ENCODE measurements at places on chromosomes 2 and 18. TPM values are rescaled to one million over a fixed set of nuclear protein-coding genes. Genes with fewer than 3 reads are reported as not detected.

DNA sequence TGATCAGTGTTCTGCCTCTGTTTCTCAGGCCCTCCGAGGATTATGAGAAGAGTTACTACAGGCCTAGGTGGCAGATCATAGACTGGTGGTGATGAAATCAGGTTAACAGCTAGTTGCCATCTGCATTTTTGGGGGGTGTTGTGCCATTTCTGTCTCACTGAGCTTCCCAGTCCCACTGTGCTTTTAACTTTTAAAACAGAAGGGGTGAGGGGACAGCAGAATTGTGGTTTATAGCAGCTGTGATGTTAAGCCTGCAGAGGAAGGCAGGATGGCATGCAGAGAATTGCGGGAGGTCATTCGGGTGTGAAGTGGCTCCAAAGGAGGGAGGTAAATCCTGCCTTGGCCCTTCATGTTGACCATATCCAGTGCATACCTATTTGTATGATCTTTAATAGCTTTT lies 5.0 kb downstream of the CAB39 start:
- no peak for DNase-seq

- no peak for DNase-seq
Measured at GRCh38 chr2:117801826-117802225, 12.7 kb upstream of the DDX18 start.

DNA sequence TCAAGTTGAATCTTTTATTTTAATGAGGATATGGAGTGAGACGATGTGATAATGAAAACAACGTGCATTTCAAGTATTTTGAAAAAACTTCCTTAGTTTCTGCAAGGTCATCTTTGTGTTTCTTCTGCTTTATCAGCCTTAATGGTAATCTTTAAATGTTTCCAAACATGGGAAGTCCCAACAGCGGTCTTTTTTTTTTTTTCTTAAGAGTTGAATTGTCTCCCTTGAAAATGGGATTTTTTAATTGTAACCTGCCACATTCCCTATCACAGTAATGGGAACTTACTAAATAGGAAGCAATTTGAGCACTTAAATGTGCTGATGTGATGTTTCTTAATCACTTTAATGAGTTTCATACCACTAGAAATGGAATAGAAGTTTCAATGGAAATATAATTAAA lies 45.8 kb downstream of the ATIC start:
- DNase-seq = no peak

DNA sequence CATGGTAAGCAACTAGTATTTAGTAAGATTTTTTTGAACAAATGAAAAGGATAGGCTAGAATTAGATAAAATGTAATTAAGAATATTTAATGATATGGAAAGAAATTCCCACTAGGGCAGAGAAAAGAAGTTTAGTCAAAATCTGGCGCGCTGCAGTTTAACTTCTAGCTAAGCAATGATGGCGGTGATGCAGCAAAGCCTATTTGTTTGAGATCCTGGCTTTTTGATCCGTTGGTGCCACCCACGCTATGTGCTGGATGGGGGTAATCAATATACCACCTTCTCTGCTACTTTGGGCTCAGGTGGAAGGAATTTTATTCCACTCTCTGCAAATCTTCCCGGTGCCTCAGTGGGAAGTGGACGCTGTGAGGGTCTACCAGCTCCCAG lies 421 bp upstream of the FAM171B start:
- no peak for DNase-seq

- DNase-seq = no peak
Measured at GRCh38 chr2:604854-605524, 72.2 kb downstream of the TMEM18 start.

Gene EML6
- 6.0 TPM for total RNA-seq

Gene PSMA8
- total RNA-seq = not detected

- DNase-seq = no peak
Measured at GRCh38 chr2:216134958-216135541, 25.9 kb downstream of the XRCC5 start.

Gene CCDC88A
- 18.2 TPM for total RNA-seq

- no peak for DNase-seq
Measured at GRCh38 chr2:6474161-6475140, 391.3 kb downstream of the CMPK2 start.

- DNase-seq = no peak
Measured at GRCh38 chr2:65913813-65914212, 481.4 kb upstream of the SPRED2 start.

GRCh38 chr18:45169610-45170009 lies 445.7 kb upstream of the SLC14A2 start:
- DNase-seq = no peak

Gene DUSP19
- total RNA-seq = 1.5 TPM

- DNase-seq = no peak
Measured at GRCh38 chr2:84175340-84175739, 283.7 kb downstream of the SUCLG1 start.

DNA sequence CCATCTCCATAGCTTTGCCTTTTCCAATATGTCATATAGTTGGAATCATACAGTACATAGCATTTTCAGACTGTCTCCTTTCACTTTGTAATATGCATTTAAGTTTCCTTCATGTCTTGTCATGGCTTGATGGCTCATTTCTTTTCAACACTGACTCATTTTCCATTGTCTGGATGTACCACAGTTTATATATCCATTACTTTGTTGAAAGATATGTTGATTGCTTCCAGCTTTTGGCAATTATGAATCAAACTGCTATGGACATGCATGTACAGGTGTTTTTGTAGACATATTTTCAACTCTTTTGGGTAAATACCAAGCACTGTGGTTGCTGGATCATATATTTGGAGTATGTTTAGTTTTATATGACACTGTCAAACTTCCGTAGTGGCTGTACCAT lies 26.3 kb downstream of the ACSL3 start:
- no peak for DNase-seq

DNA sequence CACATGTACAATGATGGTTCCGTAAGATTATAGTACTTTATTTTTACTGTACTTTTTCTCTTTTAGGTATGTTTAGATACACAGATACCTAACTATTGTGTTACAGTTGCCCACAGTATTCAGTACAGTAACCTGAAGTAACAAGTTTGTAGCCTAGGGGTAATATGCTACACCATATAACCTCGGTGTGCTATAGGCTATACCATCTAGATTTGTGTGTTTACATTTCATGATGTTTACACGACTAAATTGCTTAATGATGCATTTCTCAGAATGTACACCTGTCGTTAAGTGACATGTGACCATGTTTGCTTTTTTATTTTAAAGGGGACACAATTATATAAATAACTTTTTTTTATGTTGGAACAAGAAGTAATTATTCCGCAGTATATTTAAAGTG lies 34.5 kb downstream of the PIK3C3 start:
- DNase-seq = no peak

Gene GRHL1
- 1.5 TPM for total RNA-seq

Gene C2orf81
- total RNA-seq = 2.3 TPM

DNA sequence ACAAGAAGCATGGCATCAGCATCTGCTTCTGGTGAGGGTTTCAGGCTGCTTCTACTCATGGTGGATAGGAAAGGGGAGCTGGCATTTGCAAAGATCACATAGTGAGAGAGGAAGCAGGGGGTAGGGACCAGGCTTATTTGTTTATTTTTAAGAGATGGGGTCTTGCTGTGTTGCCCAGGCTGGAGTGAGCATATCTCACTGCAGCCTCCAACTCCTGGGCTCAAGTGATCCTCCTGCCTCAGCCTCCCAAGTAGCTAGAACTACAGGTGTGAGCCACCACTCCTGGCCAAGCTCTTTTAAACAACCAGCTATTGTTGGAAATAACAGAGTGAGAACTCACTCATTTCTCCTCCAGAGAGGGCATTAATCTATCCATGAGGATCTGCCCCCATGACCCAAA lies 269.4 kb upstream of the FBXO11 start:
- DNase-seq = no peak

Gene SELENOI
- total RNA-seq = 66.0 TPM

Gene IGFBP5
- 93.1 TPM for total RNA-seq

- no peak for DNase-seq
Measured at GRCh38 chr2:150047620-150048222, 439.7 kb downstream of the RND3 start.

DNA sequence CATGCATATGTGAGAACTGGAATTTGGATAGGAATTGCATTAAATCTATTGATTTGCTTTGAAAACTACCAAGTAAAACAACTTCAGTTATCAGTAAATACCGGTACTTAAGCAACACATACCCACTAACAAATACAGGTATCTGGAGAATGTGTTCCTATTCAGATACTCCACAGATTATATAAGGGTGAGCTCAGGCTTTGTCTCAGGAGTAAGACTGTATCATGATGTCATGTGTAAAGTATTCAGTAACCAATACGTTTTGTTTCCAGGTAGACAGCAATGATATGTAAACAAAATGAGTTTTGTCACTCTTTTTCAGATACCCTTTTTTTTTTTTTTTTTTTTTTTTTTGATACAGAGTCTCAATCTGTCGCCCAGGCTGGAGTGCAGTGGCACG lies 74.8 kb downstream of the DSC3 start:
- no peak for DNase-seq

- DNase-seq = no peak
Measured at GRCh38 chr2:142849820-142850219, 27.6 kb upstream of the KYNU start.

DNA sequence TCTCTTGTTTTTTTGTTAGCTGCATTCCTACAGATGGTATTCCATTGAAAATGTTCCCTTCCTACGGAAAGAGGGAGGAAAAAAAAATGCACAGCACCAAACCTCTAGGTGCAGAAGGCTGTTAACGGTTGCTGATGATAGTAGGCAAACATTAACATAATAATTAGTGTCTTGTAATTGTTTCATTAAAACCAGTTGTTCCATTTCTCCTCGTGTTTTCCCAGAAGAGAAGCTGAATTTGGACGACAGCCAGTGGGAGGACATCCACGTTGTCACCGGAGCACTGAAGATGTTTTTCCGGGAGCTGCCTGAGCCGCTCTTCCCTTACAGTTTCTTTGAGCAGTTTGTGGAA lies 494.7 kb downstream of the ARHGAP15 start:
- no peak for DNase-seq

Gene CLASP1
- 68.0 TPM for total RNA-seq

DNA sequence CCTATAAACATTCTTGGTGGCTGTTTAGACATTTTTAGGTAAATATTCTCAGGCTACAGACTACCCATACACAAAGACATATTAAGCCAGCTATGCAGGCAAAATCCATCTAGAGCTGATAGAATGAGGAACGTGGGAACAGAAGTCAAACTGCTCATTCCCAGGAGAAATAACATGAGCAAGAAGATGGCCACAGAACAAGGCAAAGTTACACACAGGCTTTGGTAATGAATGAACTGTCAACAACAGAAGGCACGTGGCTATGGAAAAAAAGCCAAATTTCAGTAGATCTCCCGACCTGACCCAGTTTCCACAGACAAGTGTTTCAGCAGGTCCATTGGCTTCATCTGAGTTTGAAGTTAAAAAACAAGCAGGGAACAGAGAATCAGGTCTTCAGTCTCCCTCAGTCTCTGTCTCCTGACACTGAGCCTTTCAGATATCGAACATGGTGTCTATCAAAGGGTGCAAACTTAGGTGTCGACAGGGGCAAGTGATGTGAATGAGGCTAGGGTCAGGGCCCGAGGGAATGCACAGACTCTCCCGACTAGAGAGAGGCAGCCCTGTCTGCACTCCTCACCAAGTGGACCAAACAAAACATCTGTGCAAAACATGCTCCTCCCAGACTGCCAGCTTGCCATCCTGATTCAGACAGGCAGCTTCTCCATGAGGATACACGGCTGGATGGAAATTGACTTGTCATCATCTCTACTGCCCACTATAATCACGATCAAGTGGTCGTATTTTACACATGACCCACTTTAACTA lies 25.9 kb downstream of the SIGLEC15 start:
- DNase-seq = no peak

Gene TCF4
- 190 TPM for total RNA-seq

- no peak for DNase-seq
Measured at GRCh38 chr2:12106440-12107080, 360.1 kb downstream of the LPIN1 start.

- no peak for DNase-seq
Measured at GRCh38 chr2:238821391-238821790, 26.5 kb upstream of the TWIST2 start.

GRCh38 chr2:135258193-135258592 lies 206.1 kb downstream of the RAB3GAP1 start:
- no peak for DNase-seq

Gene VAPA
- 209 TPM for total RNA-seq

Gene INPP5D
- 33.9 TPM for total RNA-seq

Gene CCDC85A
- total RNA-seq = not detected

GRCh38 chr18:26804519-26804918 lies 61.0 kb downstream of the AQP4 start:
- DNase-seq = no peak

Gene ASXL2
- total RNA-seq = 17.0 TPM

Gene L3MBTL4
- 6.5 TPM for total RNA-seq

- DNase-seq = no peak
Measured at GRCh38 chr2:31739161-31739560, 158.4 kb upstream of the SRD5A2 start.

Gene SLC4A3
- 8.1 TPM for total RNA-seq

- no peak for DNase-seq
Measured at GRCh38 chr2:84805250-84805958, 75.5 kb downstream of the TRABD2A start.

Gene EFEMP1
- 16.3 TPM for total RNA-seq

Gene MBD2
- total RNA-seq = 28.4 TPM

Gene GRB14
- total RNA-seq = 2.6 TPM

GRCh38 chr2:3414133-3414860 lies 34.8 kb downstream of the TRAPPC12 start:
- DNase-seq = no peak

GRCh38 chr2:119229716-119230115 lies 6.1 kb downstream of the STEAP3 start:
- DNase-seq = no peak

- DNase-seq = no peak
Measured at GRCh38 chr2:85911097-85911496, 22.3 kb upstream of the ST3GAL5 start.

Gene SP140L
- total RNA-seq = 28.9 TPM

- DNase-seq = no peak
Measured at GRCh38 chr2:36487947-36488346, 110.0 kb downstream of the FEZ2 start.

DNA sequence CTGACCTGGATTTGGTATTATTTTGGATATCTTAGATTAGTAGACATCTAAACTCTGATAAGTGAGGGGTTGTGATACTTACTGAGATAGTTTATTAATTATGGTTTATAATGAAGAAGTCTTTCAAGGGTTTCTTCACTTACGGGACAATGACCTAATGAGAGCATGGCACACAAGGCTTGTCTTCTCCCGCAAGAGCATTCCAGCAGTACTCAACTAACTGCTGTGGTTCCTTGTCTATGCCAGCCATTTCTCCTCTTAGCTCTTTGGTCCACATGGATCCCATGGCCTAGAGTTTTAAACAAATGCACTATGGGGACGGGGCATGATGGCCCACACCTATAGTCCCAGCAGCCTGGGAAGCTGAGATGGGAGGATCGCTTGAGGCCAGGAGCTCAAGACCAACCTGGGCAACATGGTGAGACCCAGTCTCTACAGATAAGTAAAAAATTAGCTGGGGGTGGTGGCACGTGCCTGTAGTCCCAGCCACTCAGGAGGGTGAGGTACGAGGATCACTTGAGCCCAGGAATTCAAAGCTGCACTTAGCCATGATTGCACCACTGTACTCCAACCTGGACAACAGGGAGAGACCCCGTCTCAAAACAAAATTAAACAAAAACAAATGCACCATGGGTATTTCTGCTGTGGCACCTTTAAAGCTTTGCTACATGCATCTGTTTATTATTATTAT lies 161.7 kb upstream of the MYCN start:
- DNase-seq = no peak

Gene POLE4
- 24.9 TPM for total RNA-seq

Data from Peyer's patch (tissue), 4 donors.